ENCODE measurements at places on chromosomes 5 and 9. TPM values are rescaled to one million over a fixed set of nuclear protein-coding genes. Genes with fewer than 3 reads are reported as not detected.

ARSB gene
- total RNA-seq = 22.3 TPM

GRCh38 chr5:57307516-57307915 lies 133.7 kb downstream of the GPBP1 start:
- DNase-seq = no peak

GABRA6 gene
- not detected for total RNA-seq

GRCh38 chr5:148990817-148991216 lies 72.0 kb downstream of the SH3TC2 start:
- DNase-seq = no peak

DNA sequence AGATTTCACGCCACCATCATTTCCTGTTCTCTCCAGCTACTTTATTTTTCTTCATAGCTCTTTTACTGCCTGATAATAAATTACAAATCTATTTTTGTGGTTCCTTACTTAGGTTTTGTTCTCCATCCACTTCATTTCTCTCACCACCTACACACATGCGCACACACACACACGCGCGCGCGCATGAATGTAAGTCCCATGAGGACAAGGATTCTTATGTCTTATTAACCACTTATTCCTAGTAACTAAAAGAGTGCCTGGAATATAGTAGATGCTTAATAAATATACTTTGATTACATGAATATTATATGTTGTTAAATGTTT lies 116.5 kb downstream of the TRPM6 start:
- DNase-seq = no peak

DNA sequence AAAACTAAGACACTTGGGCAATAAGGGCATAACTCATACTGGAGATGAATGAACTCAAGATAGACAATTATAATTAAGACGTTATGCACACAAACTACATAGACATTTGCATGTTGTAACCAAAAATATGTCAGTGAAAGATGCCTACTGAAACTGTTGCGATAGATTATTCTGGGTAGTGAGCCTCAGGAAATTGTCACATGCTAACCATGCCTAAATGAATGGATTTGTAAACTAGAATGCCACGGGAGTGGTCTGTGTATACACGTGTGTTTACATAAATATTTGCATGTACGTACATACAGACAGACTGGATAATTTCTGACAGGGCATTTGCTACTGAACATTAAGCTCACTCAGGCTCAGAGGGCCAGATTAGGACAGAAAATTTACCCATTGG lies 1.2 kb downstream of the NIPSNAP3B start:
- DNase-seq = no peak

- DNase-seq = no peak
These were observed 68.6 kb downstream of the ERMP1 start for GRCh38 chr9:5764130-5764868.

IFNE gene
- not detected for total RNA-seq

DNA sequence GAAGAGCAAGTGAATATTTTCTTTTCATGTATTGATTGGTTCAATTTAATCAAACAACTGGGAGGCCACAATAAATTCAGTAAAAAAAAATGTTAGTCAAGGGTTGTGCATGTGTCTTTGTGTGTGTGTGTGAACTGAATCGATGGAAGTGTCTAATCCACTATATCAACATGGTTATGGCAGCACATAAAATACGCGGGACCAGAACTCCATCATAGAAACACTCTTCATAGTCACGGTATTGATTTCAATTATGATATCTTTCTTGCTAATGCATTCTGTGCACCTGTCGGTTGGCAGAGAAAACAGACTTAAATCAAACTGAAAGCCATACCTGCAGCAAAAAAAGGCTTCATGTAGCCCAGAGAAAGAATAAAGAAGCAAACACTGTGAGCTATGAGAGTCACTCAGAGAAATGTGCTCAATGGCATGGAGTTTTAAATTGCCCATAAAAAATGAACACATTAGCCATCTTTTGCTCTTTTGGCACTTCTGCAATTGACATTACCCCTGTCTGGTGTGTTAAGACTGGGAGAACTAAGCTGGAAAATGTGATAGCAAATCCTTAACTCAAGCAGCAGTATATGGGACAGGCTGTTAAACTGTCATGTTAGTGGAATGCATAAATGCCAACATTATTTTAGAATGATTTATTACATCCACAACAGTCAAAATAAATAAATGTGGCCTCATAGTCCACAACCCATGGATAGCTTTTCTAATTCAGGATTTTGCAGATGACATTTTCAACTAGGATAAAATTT lies 642.4 kb upstream of the C9orf72 start:
- DNase-seq = no peak

DNA sequence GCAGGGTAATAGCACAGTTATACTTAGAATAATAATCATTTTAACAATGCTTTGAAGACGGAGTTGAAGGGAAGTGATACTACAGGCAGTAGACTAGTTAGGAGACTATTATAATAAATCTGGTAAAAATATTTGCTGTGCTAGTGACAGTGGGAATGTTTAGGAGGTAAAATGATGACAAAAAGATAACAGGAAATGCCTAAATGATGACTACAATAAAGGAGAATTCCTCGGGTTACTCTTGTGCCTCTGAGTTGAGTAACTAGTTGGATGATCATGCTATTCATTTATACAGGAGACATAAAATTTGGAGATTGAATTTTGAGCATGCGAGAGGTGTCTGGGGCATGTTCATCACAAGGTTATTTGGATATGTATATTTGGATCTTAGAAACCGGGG lies 32.2 kb upstream of the PAM start:
- DNase-seq = no peak

DNA sequence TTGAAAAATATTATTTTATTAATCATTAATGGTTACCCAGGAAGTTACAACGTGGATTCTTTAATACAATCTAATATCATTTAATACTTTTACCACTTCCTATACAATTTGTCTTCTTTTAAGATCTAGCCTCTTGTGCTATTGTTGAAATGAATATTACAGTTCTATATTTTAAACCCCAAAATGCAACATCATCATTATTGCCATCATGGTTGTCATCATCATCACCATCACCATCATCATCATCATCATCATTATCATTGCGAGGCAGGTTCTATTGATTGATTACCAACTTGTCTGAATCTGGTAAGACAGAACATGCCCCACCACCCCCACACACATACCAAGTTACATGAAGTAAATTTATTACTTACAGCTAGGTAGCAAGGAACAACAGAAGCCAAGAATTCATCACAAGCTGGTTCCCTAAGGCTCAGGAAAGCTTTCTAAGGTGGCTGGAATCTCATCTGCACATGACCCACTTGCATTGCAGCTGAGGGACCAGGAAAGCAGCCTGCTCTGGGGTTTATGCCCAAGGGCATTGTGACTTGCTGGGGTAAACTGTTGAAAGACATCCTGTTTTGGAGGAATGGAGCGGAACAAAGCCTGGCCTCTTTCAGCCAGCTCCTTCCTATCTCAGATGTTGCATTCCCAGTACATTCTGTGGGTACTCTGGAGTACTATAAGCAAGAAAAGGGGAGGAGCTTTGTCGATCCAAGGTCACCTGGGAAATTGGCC lies 418.1 kb downstream of the PRR16 start:
- DNase-seq = no peak

DNA sequence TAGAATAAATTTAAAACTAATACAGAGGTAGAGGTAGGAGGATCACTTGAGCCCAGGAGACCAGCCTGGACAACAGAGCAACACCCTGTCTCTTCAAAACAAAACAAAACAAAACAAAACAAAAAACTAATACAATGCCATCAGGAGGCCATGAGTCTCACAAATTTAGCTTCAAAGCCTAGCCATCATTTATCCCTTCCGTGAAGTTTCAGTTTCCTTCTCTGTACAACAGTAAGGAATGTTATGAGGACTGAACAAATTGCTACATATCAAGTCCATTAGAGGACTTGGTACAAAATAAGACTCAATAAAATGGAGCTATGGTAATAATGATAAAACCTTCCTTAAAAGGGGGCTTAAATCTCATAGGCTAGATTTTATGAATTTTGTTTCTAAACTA lies 60.8 kb downstream of the MAPKAP1 start:
- DNase-seq = no peak

DAB2 gene
- 8.5 TPM for total RNA-seq

- no peak for DNase-seq
These were observed 593.3 kb upstream of the DMAC1 start for GRCh38 chr9:8392866-8393265.

DNA sequence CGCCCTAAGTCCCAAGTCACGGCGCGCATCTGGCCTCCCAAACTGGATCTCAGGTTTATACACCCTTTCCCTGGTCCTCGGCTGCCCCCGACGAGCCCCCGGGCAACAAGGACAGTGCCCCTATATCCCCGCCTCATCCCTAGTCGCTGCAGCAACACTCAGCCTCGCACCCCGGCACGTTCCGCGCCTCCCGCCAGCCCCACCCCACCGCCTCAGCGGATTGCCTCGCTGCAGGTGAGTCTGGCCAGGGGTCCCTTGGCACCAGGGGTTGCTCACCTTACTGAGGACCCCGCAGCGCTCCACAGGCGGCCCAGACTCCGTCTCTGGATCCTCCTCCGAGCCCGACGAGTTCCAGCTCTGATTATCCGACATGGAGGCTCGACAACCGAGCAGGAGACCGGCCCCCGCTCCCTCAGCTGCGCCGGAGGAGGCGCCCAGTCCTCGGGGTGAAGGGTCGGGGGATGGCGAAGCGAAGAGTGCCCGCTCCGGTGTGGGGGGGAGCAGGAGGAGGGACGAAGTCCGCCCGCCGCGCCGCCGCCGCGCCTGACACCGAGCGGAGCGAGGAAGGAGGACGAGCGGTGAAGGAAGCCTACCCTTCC lies 494 bp downstream of the CERT1 start:
- DNase-seq = peak; percentile 69

- DNase-seq = no peak
These were observed 285.3 kb upstream of the GRAMD2B start for GRCh38 chr5:126137891-126138280.

- DNase-seq = no peak
These were observed 58.6 kb downstream of the THBS4 start for GRCh38 chr5:80093796-80094195.

RNF180 gene
- total RNA-seq = not detected

- DNase-seq = peak; percentile 75
These were observed 1.2 kb downstream of the ST8SIA4 start for GRCh38 chr5:100901821-100902341.

DNA sequence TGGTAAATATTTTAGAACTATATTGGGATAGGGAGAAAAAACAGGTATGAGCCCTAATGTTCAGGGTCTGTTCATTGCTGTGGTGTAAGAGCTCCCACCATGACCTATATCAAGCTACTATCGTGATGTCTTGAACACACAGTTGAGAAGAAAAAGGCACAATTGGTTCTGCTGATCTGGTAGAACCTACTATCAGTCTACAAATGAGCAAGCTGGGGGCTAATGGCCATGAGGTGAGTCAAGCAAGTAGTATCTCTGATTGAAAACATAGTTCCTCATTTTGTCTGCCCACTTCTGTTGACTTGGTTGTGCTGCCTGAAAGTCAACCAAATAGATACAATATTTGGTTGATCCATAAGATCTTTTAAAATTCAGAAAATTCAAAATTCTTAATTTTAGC lies 1026.3 kb downstream of the CDH12 start:
- DNase-seq = no peak

CDKN2B-AS1 gene
- 2.4 TPM for total RNA-seq

DNA sequence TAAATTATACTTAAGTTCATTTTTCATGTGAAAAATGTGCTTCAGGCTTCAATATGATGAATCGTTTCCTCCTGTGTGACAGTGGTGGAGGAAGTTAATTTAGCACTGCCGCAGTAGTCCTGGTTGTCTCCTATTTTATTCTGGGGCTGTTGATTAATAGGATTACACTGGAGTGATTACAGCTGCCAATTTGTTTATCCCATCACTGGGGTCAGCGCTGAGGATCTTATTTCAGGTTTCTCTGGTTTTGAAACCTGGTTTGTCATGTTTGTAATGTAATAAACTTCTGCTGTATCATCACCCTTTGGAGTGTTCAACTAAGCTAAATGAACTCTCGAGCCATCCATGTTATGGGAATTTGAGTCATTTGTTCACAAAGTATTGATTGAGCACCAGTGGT lies 241.7 kb upstream of the KCNN2 start:
- no peak for DNase-seq

FCN2 gene
- not detected for total RNA-seq

DNA sequence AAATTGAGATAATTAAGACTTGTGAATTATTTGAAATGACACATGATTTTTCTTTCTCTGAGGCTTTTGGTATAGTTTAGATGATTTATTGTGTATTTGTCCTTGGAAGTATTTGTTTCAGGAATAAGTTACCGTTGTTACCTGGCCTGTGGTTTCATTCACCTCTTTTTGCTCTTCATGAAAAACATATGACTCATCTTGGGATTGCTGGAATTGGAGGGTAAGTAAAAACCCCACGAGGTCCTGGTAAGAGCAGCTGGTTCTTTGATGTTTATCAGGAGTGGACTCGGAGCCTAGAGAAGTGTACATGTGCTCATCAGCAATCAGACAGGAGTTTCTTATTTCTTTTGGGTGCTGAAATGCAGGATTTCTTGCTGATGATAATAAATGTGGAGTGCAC lies 275.3 kb downstream of the PSAT1 start:
- no peak for DNase-seq

DNA sequence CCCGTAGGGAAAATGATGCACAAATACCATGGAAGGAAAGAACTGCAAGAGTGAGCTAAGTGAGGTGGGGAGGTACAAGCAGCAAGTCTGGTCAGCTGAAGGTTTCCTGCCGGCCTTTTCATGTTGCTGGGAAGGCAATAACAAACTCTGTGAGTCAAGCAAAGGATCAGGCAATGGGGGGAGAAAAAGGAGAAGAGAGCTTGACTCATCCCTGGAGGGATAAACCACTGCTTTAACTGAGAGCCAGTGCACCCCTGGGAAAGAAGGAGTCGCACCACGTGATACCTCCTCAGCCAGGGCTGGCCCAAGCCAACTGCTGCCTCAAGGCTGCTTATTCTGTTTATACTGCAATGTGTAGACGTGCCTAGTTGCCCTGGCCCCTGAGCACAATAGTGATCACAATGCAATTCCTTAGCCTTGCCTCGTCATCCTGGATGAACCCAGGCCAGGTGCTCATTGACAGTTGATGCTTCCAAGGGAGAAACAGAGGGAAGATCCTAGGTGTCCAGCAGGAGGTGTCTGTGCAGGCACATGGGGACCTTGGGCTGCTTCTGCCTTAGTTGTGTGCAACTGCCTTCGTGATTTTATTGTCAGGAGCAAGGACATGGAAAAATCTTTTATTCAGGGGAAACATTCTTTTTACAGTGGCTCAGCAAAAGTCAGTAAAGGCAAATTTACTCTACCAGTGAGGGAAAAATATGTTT lies 203.0 kb upstream of the TUT7 start:
- no peak for DNase-seq

GRCh38 chr9:92564982-92565381 lies 29.2 kb upstream of the ECM2 start:
- no peak for DNase-seq

GRCh38 chr9:89701221-89701798 lies 96.5 kb downstream of the GADD45G start:
- DNase-seq = peak; percentile 92

- DNase-seq = no peak
These were observed 227.3 kb downstream of the LURAP1L start for GRCh38 chr9:13001989-13002580.

DNA sequence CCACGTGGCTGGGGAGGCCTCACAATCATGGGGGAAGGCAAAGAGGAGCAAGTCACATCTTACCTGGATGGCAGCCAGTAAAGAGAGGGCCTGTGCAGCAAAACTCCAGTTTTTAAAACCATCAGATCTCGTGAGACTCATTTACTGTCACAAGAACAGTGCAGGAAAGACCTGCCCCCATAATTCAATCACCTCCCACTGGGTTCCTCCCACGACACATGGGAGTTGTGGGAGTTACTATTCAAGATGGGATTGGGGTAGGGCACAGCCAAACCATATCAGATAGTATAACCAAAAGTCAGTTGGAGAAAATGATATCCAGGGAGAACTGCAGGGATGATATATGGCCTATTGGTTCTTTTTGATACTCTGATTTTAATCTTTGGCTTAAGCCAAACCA lies 10.0 kb upstream of the CAVIN4 start:
- no peak for DNase-seq
